Stimulated activated CD4-positive, alpha-beta T cell treated with anti-CD3 and anti-CD28 coated beads, TNF-alpha, amount 100 ng/mL, for 24 hours (primary cell): ENCODE measurements at places on chromosomes 5 and 9.

DNA sequence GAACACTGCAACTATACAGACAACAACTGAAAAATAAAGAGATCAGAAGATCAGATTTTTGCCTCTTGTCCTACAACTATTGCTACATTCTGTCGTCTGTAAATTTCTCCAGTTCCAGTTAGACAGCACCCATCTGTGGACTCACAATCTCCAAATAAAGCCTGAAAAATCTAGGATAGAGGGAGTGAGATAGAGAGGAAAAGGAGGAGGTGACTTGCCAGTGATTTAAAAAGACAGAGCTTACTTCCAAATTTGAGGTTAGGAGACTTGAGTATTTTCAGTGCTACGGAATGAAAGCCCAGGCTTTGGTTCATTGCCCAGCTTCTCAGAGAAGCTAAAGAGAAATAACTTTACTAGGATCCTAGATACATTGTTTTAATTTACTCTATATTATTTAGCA is 63.6 kb downstream of the PTCD2 start:
- no peak for DNase-seq

DNA sequence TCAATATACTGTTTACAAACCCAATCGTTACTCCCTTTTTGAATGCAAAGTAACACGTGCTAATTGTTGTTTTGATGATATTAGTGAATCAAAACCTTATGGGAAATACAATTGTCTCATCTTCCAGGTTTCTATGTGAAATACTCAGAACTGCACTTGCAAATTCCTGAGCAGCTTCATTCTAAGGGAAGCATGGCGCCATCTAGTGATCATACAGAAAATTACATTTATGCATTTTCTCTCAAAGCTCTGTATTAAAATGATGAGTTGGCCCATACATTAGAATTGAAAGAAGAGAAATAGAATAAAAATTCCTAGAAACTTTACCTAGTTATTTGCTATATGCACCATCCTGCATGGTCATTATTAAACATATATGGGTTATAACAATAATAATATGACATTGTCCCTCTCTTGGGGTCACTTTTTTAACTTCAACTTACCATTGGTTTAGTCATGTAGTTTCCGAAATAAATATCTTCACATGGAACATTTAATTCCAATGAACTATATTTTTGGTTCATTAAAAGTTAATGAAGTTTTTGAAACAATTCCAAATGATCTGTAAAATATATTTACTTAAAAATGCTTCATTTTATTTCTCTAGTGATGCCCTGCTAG is 220.0 kb downstream of the PDE4D start:
- DNase-seq = no peak

DNA sequence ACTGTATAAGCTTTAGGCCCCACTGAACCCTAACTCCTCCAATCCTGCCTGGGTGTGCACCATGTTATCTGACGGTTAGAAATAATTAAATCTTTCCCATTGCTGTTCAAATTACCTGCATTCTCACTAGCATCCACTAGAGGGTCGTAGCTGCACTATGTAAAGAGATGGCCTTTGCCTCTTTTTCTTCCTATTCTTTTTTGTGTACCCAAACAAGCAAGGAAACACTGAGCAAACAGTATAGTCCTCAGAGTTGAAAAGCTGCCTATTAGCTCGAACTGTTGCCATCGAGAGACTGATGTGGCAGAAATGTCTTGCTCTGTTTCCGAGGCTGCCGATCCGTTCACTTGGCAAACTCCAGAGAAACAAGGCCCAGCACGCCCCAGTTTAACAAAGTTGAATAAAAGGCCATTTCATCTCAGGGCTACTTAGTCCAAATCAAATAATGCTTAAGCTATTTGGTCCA is 163.8 kb upstream of the TRPM3 start:
- peak; percentile 1 for DNase-seq

DNA sequence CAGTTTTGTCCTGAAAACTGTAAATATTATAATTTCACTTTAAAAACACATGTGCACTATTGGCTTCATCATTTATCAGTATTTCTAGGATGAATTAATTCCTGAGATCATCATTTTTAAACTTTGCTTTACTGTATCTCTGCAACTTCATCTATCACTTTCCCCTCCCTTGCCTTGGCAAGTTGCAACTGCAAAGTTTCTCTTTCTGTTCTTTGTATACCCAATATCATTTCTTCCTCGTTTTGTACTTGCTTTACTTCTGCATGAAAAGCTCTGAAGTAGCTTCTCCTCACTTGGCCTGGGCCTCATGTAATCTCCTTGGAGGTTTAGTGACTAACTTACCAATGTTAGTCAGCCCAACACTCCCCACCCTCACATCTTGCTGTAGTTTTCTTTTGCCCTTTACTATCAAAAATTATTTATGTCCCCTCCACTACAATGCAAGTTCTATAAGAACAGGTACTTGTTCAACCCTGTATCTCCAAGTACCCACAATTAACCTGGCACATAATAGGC is 12.8 kb downstream of the C5orf63 start:
- DNase-seq = no peak

DNA sequence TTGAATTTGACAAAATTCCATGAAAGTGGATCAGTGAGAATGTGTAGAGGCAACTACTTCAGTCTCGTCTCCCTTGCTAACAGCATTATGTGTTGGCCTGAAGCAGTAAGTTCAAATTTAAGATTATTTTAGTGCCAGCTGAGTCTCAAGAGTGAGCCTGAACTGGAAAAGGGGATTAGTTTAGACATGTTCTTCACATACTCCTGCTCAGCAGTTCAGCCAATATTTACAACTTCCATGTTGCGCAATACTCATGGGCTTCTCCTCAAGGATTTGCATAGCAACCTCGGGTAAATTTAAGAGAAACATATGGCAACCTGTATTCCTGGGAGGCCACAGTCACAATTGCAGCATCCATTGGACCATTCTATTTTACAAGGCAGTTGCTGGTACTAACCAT is 553.8 kb downstream of the PTPRD start:
- no peak for DNase-seq

DNA sequence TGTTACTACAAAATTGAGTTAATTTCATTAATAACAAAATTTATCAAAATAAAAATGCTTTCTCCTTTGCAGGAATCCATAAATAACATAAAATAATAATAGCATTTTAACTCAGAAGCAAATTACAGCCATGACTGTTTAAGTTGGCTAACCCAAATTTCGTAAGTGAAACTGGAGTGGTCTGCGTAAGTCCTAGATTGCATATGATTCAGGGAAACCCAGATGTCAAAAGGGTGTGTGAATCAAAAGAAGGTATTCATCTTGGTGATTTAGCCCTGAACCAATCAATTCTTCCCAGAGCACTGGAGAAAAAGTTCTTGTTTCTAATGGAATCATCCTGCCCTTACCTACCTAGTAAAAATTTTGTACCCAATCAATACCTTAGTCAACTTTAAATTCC is 547.6 kb downstream of the RAB3C start:
- DNase-seq = no peak

- peak; percentile 19 for DNase-seq
Measured at GRCh38 chr5:88690409-88691229, 192.4 kb downstream of the MEF2C start.

- DNase-seq = no peak
Measured at GRCh38 chr9:108467653-108468324, 388.0 kb downstream of the ACTL7B start.
